Esophagus mucosa (tissue), 1 donor: ENCODE measurements at places on chromosomes 7 and 10.

DNA sequence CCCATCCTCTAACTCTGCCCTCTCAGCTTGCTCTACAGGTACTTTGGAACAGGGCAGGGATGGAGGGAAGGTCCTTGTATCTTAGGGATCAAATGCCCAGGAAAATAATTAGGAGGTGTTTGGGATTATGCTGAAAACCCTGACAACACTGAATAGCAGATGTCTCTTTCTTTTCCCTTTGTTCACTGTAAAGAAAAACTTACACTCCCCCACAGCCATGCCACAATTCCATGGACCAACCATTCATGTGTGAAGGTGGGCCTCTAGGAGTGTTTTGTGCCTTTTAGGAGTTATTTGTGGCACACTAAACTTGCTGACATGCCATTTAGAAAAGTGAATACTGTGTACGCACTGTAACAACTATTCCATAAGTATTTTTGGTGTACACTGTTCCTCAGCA lies 108.1 kb downstream of the SNX10 start:
- ATAC-seq = no peak

- no peak for ATAC-seq
Observed at GRCh38 chr10:85621562-85621961, 745.0 kb downstream of the GRID1 start.

GRCh38 chr7:4962872-4963775 lies 4.1 kb upstream of the MMD2 start:
- no peak for ATAC-seq

- ATAC-seq = peak; percentile 8
Observed at GRCh38 chr10:72274730-72275350, 1.1 kb downstream of the DDIT4 start.
